ENCODE measurements at places on chromosomes 16 and 17.
A peak's percentile ranks its signal among the peaks of the same experiment; 100 is the strongest.

GRCh38 chr17:28563475-28563874, 7.8 kb downstream of the PIGS start:
- no peak for DNase-seq

DNA sequence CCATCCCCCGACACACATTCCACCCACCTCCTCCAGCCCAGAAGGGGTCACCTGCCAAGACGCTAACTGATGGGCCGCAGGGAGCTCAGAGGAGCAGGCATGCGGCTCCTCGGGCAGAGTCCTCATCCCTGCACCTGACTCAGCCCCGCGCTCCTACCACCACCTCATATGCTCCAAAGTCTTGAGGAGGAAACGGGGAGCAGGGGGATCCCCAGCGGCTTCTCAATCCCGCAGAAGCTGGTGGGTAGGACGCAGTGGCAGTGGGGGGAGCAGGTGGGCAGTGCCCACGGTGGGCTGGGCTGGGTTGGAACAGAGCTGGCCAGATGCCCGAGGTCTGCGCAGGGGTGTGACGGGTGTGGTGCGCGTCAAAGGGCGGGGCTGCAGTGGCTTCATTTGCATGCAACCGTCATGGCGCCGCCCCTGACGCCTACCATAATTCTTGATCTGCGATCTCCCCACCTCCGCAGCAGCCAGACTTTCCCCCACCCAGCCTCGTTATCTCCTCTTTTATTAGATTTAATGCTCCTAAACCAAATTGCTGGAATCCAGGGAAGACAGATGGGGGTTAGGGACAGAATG, 39.0 kb upstream of the EMP2 start:
- DNase-seq = no peak

GRCh38 chr16:81220349-81220748, 18.1 kb upstream of the BCO1 start:
- no peak for DNase-seq

DNA sequence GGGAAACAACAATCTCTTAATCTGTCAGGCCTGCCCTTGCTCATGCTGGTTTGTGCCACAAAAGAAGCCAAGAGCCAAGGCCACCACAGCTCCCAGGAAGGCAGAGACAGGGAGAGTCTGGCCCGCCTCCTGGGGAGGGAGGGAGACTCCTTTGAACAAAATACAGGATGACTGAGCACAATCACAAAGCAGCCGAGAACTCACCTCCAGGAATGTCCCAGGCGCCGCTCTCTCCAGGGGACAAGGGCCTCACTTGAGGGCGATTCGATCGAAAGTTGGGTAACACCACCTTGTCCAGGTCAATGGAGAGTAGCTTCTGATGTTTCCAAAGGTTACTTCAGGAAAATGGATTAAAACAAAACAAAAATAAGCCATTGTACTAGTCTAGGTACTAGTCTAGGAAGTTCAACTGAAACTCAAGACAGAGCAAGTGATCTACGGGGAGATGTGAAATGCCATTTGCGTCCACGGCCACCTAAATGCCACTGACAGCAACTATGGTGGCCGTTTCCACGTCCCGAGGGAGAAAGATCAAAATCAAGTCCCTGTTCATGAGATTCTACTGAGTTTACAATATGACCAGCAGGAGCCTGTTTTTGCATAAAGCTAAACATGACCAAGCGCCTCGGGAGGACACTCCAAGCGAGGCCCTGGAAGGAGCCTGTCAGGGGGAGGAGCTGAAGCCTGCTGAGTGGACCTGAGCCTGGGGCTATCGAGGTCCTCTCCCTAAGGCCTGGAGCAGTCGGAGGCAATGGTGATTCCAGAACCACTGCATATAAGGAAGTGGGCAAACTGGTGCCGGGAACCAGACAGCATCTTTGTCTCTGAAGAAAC, 13.4 kb upstream of the SLC38A8 start:
- no peak for DNase-seq

GRCh38 chr17:10471858-10472257, 2.5 kb upstream of the MYH4 start:
- no peak for DNase-seq

GRCh38 chr17:72487731-72488494, 367.1 kb downstream of the SOX9 start:
- DNase-seq = no peak

- DNase-seq = no peak
Measured at GRCh38 chr16:48054881-48055601, 100.8 kb downstream of the ABCC12 start.

DNA sequence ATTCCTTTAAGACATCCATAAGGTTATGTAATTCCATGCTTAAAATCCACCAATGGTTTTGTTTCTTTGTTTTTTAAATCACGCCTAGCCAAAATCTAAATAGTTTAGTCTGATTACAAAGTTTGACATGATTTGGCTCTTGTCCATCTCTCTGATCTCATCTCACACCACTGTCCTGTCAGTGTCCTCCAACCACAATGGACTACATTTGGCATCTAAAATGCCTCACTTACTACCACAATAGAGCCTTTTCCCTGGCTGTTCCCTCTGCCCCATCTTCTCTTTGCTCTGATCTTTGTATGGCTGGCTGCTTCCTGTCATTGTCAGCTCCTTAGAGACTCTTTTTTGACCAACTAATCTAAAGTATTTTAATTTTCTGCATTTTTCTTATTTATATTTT, 157.2 kb downstream of the MYO1D start:
- no peak for DNase-seq

DNA sequence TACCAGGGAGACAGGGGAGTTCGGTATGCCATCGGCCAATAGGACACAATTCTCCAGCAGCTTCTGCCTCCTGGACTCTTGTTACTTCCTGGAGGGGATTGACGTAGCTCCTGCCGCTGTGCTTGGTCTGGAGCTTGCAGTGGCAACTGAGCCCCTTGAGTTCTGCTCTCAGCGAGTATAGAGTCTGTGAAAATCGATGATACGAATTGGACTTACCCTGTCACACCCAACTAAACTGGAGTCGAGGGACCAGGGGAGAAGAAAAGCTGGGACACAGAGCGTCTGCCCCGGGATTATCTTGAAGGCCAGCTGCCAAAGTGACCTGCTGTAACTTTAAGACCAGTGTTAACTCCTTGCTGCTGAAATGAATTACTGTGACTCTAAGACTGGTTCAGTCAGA, 22.2 kb downstream of the SEC14L1 start:
- DNase-seq = no peak

DNA sequence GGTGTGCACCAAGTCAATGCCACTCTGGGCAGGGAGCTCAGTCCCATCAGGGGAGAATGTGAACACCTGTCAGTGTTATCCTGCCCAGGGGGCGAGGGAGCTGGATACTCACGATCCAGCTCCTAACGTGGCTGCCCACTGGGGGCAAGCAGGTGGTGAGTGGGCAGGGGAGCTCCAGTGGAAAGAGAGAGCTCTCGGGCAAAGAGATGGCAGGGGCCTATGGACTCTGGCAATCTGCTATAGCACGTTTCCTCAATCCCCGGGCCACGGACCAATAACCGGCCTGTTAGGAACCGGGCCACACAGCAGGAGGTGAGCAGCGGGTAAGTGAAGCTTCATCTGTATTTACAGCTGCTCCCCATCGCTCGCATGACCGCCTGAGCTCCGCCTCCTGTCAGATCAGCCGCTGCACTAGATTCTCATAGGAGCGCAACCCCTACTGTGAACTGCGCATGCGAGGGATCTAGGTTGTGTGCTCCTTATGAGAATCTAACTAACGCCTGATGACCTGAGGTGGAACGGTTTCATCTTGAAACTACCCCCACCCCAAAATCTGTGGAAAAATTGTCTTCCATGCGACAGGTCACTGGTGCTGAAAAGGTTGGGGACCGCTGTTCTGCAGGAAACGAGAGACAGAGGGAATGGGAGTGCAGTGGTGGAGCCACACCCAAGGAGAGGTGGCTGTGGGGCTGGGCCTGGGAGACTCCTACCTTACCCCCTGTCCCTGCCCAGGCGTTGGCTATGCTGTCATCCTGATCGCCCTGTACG, 15.6 kb downstream of the SLC6A2 start:
- no peak for DNase-seq

DNA sequence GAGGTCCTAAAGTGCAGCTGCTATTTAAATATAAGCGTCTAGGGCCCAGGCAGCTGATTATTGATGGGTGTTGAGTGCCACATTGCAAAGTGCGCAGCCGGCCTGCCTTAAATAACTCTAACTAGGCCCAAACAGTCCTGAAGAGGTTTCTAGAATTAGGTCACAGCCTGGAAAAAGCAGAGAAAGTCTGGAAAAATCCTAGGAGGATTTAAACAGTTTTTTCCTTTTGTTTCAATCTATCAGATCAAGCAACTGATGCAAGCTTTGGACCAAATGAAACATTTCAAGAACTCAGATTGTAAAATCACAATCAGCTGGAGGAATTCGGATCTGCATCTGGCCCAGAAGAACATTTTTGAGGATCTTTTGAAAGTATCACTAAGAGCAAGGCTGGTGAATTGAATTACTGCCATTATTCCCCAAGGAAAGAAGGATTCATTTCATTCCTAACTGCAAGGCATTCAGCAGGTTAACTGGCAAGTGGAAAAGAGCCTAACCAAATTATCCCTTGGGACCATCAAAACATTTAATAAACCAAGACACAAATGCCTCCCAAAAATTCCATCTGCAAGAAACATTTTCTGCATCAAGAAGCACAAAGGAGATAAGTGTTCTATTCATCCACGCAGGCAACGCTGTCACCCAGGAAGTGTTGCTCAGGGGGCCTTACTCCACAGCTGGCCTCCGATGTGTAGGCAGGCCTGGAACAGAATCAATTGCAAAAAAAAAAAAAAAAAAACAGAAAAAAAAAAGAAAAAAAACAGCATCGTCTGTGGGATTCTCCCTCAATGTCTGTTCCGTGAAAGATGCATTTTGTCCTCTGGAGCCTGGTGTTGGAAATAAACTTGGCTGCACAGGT, 46.1 kb downstream of the IRX3 start:
- DNase-seq = no peak

DNA sequence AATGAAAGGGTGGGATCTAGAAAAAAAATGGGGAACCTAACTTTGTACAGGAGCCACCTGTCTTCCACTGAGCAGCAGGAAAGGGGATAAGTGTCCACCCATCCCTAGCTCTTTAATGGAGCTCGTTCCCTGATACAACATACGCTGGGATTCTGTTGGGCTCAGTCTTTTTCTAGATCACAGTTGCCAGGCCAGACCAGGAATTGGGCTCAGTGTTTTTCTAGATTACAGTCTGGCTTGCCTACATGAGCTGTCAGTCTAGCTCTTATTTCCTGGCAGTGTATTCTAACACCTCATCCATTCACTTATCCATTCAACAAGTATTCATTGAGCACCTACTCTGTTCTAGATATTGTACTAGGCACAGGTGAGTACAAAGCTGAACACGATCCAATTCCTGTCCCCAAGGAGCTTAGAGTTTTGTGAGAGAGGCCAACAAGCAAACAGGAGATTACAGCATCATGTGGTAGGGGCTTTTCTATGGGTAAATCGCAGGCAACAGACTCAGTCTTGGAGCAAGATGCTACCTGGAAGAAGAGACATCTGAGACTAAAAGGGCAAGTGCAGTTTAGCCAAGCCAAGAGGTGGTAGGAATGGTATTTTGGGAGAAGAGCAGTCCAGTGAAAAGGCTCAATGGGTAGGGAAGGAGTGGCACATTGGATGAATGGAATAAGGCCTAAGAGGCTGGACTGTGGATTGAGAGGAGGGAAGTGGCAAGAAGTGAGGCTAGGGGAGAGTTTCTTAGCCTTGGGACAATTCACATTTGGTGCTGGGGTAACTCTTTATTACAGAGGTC, 138.0 kb upstream of the HS3ST2 start:
- no peak for DNase-seq

DNA sequence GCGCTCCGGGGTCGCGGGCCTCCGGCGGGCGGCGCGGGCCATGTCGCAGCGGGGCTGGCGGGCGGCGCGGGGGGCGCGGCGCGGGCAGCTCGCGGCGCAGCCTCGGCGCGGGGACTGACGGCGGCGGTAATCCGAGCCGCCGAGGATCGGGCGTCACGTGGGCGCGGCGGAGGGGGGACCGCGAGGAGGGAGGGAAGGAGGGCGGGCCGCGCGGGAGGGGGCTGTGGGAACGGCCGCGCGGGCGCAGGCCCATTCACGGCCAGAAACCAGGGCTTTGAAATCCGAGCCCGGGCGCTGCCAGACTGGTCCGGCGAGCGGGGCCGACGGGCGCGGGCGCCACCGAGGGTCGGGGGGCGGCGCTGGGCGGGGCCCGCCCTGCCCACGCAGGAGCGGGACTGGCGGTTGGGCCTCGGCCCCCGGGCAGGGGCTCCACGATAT, at the start of gene MTSS2:
MTSS2 (minus strand) TSS at position 116 of the 438 bp plus-strand sequence. CDS start 262 bp downstream, outside the sequence.
- DNase-seq = peak; percentile 40

- no peak for DNase-seq
Measured at GRCh38 chr17:43840814-43841213, 6.2 kb upstream of the CD300LG start.

- DNase-seq = no peak
Measured at GRCh38 chr16:2084895-2085625, 37.3 kb downstream of the TSC2 start.

GRCh38 chr17:41919165-41919817, 540 bp upstream of the ACLY start:
- DNase-seq = no peak
